Cerebellar nuclear complex (tissue), 1 donor: ENCODE measurements at places on chromosomes 7 and 10.

GRCh38 chr10:133534417-133534816 is 7.3 kb downstream of the CYP2E1 start:
- no peak for DNase-seq

DNA sequence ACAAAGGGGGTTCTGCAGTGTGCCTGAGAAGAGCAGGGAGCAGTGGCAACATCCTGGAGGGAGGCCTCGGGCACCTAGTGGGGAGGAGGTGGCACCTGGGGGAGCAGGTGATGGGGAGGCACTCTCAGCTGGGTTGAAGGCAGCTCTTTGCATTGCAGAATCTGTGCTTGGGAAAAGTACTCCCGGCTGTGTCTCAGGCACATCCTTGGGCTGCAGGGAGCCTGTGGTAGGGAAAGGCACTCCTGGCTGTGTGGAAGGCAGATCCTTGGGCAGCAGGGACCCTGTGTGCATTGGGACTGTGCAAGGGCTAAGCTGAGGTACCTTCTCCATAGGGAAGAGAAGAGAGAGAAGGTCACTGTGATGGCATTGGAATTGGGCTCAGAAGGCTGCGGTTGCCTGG is 52.8 kb upstream of the ANTXRL start:
- DNase-seq, result no peak

- DNase-seq, result no peak
Measured at GRCh38 chr10:31209478-31209877, 109.5 kb upstream of the ZEB1 start.

DNA sequence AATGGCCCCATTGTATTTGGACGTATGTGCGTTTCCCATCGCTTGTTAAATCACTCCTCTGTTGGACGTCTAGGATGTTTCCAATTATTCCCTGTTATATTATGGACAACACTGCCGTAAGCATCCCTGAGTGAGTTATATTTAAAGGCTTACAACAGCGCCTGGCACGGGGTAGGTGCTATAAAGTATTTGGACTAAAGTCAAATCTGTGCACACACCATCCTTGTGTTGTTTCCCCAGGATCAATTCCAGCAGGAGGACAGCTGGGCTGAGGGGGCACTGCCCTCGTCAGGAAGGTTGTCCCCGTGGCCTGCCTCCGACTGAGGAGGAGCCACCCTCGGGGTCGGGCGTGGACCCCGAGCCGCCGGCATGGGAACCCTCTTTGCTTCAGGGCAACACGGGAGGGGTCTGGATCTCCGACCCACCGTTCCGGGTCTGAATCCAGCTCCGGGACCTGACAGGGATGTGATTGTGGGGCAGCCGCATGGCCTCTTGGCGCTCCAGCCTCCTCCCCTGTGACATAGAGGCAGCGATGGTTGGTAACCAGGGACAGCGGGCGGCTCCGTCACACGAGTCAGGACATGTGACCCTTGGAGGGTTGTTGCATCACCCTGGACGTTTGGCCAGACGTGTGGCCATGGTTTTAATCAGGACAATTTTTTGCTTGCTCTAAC is 1.5 kb upstream of the JAKMIP3 start:
- no peak for DNase-seq

DNA sequence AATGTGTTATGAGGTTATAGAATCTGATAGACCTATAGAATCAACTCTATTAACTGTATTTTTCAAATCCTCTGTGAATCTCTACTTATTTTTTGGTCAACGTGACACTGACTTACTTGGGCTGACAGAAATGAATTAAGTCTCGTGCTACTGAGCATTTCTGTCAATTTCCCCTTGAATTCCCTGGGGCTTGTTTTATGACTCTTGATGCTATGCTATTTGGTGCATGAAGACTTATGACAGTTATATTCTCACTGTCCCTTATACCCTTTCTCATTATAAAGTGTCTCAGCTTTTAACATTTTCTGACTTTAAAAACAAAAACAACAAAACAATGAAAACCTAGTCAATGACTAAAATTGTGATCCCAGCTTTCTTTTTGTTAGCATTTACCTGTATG is 68.5 kb upstream of the OPALIN start:
- no peak for DNase-seq

DNA sequence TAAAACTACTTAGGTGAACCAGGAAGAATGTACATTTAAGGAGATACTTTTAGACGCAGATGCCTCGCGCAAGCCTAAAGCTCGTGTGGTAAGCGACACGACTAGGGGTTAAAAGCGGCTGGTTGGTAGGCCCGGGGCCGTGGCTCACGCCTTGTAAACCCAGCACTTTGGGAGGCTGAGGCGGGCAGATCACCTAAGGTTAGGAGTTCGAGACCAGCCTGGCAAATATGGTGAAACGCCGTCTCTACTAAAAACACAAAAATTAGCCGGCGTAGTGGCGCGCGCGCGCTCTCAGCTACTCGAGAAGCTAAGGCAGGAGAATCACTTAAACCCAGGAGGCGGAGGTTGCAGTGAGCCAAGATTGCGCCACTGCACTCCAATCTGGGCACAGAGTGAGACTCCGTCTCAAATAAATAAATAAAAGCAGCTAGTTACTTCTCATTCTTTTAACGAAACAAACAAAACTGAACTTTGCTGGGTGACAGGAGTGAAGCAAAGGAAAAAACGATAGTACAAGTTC is 879 bp downstream of the NUDT5 start:
- DNase-seq, result peak; percentile 2

DNA sequence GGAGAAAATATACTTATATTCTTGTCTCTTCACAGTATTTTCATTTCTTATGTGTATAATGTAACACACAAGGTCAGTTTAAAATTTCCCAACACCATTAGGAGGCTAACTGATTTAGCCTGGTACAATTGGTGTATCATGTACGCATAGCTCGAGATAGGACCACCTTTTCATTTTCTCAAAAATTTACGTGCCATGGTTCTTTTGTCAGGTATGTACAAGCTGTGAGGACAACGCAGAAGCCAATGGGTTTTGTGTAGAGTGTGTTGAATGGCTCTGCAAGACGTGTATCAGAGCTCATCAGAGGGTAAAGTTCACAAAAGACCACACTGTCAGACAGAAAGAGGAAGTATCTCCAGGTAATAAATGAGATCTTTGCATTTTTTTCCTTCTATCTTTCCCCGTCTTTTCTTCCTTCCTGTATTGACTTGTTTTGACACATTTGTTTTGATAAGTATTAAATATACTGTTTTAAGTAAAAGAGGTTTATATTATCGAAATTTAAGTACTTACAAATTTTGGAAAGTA is 55.0 kb downstream of the TRIM24 start:
- DNase-seq, result no peak

DNA sequence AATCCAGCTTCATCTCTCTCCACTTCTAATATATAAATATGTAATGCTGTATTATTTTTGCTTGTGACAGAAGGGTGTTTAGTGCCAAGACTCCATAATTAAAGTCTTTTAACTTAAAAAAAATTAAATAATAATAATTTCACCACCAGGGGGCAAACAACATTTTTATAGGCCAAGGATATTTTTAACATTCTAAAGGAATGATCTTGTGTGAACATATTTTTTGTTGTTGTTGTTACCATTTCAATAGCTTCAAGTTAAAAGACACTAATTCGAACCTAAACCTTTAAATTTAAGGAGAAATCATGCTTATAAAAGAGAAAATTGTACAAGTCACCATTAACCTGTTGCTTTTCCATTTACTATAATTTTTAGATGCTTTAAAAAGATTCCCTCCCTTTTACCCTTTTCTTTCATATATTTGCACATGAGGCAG is 7.5 kb upstream of the DNAJC1 start:
- no peak for DNase-seq

DNA sequence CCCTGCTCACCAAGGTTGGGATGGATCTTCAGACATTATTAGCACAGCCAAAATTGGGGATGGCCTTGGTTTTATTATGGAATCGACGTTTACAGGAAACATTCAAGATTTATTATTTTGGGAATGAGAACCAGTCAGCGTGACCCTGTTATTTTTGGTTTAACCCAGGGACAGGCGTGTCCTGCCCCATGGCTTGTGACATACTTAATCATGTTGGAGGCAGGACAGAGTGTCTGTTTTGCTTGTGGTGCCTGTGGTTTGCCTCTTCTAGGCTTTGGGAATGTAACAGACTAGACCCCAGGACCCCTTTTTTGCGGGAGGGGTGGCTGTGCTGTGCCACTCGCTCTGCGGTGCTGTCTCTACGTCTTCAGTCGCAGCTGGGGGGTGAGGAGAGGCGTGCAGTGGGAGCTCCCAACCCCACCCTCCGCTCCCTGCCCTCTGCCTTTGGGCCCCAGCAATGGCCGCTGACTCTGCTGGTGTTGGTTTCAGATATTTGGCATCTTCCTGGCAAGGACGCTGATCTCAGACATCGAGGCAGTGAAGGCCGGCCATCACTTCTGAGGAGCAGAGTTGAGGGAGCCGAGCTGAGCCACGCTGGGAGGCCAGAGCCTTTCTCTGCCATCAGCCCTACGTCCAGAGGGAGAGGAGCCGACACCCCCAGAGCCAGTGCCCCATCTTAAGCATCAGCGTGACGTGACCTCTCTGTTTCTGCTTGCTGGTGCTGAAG is 20.1 kb upstream of the SH2D4B start:
- DNase-seq, result no peak

- DNase-seq, result peak; percentile 25
Measured at GRCh38 chr10:97179731-97180362, 5.9 kb downstream of the SLIT1 start.

DNA sequence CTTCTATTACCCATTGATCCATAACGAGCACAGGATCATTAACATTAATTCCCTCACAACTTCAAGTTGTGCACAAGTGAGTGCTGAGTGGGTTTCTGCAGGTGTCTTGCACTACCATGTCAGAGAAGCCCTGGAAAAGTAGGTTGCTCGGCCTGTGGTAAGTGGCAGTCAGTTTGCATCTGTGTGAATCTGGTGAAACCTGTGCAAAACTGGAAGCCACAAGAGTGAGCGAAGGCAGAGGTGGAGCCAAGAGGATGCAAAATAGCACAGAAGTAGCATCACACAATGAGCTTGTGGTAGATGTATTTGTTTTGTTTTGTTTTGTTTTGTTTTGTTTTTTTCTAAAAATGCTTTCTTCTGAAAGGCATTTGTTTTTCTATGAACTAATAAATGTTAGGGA is 181.5 kb downstream of the THSD7A start:
- DNase-seq, result no peak

- no peak for DNase-seq
Measured at GRCh38 chr10:75358835-75359421, 42.6 kb downstream of the ZNF503 start.

DNA sequence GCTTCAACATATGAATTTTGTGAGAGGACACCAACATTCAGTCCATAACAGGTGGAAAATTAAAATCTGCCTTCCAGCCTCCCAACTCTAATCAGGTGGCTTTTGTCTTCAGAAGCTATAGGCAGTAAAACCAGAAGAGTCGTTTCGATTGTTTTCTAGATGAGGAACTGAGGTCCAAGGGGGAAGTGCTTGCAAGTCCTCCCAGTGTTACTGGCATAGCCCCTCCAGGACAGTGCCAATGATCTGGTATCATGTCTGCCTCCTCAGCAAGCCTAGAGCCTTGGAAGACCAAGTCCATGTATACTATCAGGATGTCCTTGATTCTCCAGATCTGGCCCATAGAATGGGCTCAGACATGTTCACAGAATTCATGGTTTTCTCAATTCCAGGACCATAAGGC is 16.9 kb downstream of the CYP26A1 start:
- no peak for DNase-seq

DNA sequence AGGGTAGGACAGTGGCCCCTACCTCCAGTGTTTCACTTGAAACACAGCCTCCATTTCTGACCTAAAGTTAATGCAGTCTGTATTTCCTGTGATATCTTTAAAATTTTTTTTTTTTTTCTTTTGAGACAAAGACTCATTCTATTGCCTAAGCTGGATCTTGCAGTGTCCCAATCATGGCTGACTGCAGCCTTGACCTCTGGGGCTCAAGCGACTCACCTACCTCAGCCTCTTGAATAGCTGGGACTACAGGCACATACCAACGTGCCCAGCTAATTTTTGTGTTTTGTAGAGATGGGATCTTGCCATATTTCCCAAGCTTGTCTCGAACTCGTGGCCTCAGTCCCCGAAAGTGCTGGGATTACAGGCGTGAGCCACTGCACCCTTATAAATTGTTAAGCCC is 16.7 kb upstream of the MGAM2 start:
- DNase-seq, result no peak

GRCh38 chr7:28018446-28018845 is 162.1 kb downstream of the JAZF1 start:
- no peak for DNase-seq

GRCh38 chr7:130274983-130275591 is 8.4 kb downstream of the CPA2 start:
- no peak for DNase-seq

- no peak for DNase-seq
Measured at GRCh38 chr7:2792235-2792634, 51.9 kb downstream of the GNA12 start.

GRCh38 chr7:143902332-143902899 is 440 bp upstream of the TCAF1 start:
- no peak for DNase-seq

DNA sequence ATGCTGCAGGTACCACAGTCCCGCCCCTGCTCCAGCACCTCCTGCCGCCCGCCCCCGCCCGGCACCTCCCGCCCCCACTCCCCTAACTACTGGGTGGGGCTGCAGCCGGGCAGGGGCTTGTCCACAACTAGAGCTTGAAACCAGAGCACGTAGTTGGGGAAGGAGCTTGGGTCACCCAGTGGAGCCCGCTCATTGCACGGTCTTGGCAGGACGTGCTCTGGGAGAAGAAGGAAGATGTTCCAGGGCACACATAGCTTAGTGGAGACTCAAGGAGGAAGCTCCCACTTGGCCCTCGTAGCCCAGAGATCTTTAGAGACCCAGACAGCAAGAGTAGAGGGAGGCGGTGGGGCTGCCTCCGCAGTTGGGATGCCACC is 692 bp downstream of the IGFBP1 start:
- DNase-seq, result no peak

GRCh38 chr7:139060695-139061237 is 24.9 kb upstream of the ZC3HAV1L start:
- no peak for DNase-seq

DNA sequence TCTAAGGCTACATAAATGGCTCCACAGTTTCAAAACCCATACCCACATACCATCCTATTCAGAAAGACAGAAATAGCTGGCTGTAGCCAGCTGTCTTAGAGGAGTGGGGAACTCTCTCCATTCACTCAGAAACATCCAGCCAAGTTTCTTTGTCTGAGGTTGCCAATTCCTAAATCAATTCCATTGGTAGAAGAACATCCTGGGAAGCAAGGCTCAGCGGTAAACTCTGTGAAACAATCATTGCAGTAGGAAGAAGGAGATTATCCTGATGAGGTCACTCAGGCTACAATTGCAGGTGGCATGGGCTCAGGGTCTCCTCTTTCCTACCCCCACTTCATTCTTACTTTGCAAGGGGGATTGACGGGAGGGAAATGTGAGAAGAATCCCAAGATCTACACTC is 154.0 kb downstream of the ETV1 start:
- DNase-seq, result no peak

- DNase-seq, result no peak
Measured at GRCh38 chr7:80945976-80946375, 27.1 kb upstream of the SEMA3C start.

- no peak for DNase-seq
Measured at GRCh38 chr10:89351780-89352597, 24.2 kb downstream of the IFIT3 start.
